ENCODE measurements at places on chromosomes 11 and 22.
A peak's percentile ranks its signal among the peaks of the same experiment; 100 is the strongest.

GRCh38 chr11:61138935-61139334 is 22.3 kb downstream of the VPS37C start:
- no peak for DNase-seq

DNA sequence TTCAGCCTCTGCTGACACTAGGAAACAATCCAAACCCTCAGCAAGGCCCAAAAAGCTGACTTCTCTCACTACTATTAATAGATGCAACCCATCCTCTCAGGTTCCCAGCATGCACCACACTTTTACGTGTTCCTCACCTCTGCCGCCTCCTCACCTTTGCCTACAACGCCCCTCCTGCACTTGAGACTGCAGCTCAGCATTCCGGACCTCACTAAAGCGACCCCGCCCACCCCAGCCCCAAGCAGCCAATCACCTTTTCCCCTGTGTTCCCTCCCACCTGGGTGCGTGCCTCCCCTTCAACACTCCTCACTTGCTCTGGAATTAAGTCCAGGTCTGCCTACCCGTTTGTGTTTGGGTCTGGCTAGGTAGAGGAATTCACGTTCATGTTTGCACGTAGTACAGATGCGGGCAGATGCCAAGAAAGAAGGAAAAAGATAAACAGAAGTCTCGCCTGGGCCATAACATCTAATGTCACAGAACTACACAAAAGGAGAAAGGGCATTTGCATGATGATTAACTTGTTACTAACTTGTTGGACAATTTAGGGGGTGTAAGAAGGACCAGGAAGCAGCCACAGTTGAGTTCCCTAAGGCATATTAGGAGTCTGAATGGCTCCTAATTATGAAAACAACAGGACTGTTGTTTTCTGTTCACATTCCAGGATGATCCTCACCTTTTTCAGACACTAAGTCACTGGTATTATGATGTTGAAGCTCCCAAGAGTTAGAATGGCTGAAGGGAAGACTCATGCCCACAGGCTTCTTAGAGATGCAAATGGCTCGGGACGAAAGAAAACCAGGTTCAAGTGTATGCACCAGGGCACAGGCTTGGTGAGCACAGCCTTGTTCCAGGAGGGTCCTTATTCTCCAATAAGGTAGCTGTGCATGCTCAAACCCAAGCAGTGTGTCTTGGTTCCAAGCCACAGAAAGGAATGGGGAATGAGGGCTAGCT is 102.2 kb downstream of the MICAL3 start:
- no peak for DNase-seq

DNA sequence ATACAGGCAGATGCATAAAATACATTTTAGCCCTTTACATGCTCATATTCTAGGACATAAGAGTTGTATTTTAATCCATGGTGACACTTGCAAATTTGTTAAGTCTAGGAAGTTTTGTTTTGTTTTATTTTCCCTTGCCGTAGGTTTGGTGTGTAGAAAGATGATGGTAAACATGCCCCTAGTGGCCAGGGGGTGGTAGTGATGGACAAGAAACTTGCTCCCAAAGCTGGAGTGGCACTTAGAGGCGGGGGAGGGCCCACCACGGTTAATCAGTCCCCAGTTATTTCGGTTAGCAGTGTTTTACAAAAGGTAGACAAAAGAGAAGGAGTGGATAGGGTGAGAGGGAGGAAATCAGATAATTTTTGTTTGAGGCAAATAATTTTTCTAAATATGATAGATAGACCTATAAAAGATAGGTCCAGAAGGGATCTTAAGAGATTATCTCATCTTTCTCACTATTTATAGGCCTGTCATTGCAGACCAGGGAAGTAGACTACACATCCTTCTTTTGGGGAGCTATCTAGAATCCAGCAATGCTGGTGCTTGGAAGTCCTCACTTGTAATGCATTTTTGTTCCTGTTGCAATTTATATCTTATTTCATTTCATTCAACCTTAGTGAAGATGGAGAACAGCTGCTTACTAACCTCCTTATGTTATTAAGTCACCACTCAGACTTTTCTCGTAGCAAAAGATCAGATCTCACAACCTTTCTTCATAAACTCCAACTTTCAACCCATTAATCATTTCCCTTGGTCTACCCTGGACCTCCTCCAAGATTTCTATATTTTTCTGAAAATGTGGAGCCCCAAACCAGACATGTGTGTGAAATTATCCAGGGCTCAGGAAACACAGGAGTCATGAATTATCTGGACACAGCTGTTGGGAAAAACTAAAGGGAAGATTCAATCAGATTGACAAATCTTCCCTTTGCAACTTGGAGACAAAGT is 5.9 kb upstream of the BDNF start:
- no peak for DNase-seq

DNA sequence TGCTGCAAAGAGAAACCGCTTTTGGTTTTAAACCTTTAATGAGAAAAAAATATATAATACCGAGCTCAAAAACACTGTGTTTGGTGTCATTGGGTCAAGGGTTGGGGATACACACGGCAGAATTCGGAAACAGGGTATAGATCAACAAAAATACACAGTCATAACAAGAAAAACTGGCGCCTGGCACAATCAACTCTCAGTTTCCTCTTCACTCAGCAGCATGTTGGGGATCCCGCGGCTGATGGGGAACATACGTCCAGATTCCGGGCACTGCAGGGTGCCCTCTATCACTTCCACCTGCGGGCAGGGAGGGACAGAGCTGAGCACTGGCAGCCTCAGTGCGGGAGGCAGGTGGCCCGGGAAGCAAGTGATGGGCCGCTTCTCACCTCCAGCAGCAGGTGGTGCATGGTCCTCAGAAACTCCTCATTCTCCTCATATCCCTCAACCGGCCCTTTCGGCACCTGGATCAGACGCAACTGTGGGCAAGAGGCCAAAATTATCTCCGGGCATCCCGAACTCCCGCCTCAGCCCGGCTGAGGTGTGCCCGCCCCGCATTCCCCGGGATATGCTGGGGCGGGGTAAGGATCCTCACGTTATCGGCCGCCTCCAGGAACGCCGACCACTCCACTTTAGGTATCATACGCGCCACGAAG is 561 bp downstream of the TRMT112 start:
- peak; percentile 47 for DNase-seq

DNA sequence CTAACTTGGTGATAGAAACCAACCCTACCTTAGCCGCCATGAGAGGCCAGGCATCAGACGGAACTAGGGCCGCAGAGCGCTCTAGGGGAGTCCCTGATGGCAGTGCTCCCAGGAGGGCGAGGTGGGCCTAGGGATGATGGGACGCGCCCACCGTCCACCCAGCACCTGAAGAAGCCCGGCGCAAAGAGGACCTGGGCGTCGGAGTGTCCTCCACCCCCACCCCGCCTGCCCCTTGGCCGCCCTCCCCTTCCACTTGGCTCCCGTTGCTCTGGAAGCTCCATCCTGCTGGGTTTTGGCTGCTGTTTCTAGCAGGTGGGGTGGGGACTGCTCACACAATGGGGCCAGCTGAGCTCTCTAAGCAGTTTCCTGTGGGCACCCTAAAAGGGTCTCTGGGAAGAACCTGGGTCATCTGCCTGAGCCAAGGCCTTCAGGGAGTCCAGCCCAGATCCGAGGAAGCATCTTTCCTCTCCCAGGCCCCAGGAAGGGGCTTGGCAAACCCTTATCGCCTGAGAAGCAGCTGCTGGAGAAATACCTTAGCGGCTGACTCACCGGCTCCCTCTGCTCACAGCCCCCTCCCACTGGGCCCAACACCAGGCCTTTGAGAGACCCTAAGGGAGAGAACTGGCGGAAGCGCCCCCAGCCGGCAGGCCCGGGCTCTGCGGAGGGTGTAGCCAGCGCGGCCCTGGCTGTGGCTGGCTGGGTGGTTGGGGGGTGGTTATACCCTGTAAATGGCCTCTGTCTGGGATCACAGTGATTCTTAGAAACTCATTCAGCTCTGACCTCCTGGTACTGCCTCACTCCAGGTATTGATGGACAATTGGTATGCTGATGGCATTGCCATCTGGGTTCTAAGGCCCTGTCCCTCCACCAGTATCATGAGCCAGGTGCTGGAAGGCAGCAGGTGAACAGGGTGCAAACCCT is 19.3 kb downstream of the CREB3L1 start:
- DNase-seq: peak; percentile 37

GRCh38 chr11:33015621-33016551 is at the start of gene DEPDC7:
Gene DEPDC7 (plus strand): TSS chr11:33015878. CDS start chr11:33015956, 78 bp downstream.
- peak; percentile 79 for DNase-seq

GRCh38 chr11:38968951-38969350 is 2370.9 kb upstream of the RAG2 start:
- DNase-seq: no peak

GRCh38 chr11:103887001-103887658 is 149.3 kb upstream of the DDI1 start:
- no peak for DNase-seq

- peak; percentile 71 for DNase-seq
These were observed 3.9 kb upstream of the CRY2 start for GRCh38 chr11:45843158-45843924.

GRCh38 chr22:27820896-27821866 is 19.6 kb upstream of the MN1 start:
- DNase-seq: no peak

DNA sequence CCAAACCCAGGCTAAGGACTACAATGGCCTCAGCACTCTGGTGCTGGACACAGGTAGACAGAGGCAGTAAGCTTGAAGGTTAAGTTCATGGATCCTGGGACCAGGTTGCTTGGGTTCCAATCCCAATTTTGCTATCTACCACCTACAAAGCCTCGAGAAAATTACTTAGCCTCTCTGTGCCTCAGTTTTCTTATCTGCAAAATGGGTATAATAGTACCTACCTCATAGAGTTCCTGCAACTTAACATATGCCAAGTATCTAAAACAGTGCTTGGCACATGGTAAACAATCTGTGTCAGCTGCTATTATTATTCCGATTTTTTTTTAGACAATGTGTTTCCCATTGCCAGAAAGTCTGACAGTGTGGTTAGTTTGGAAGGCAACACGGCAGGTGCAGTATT is 37.5 kb downstream of the SYN3 start:
- DNase-seq: no peak

- no peak for DNase-seq
These were observed 10.5 kb downstream of the FGF3 start for GRCh38 chr11:69808667-69809086.

DNA sequence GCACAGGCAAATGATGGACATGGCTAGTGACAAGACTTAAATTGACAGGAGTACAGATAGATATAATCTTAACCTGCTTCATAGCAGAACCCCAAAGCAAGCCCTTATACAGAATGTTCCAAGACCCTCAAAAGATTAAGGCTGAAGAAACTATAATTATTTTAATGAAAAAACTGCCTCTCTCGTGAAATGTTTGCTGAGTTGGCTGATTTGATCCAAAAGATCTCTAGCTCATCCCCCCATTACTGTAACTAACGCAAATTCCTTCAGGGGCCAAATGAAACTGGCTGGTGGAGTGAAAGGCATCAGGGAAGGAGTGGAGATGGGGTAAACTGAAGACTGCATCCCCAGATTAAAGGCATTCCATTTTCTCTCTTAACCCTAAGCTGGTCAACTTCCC is 19.3 kb downstream of the ALG9 start:
- no peak for DNase-seq

- DNase-seq: no peak
These were observed 20.5 kb upstream of the SORL1-AS1 start for GRCh38 chr11:121473064-121473777.

GRCh38 chr11:8285796-8286195 is 22.1 kb upstream of the LMO1 start:
- DNase-seq: no peak

DNA sequence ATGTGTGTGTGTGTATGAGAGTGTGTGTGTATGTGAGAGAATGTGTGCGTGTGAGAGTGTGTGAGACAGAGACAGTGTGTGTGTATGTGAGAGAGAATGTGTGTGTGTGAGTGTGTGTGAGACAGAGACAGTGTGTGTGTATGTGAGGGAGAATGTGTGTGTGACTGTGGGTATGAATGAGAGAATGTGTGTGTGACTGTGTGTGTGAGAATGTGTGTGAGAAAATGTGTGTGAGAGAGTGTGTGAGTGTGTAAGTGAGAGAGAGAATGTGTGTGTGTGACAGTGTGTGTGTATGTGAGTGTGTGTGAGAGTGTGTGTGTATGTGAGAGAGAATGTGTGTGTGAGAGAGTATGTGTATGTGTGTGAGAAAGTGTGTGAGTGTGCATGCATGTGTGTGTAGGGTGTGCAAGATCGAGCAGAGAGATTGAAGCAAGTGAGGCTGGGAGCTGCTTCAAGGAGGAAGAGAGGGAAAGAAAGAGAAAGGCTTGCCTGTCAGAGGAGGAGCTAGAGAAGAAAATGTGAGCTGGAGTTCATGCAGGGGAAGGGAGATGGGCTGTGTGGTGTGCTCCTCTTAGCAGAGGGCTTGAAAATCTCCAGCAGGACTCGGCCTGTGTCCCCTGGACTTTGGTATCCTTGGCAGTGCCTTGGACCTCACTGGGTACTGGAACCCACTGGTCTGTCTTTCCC is 27.7 kb upstream of the TP53I11 start:
- peak; percentile 80 for DNase-seq

Measured in DMS79 (cell line).